ENCODE measurements at places on chromosomes 13 and 19. TPM values are rescaled to one million over a fixed set of nuclear protein-coding genes. Genes with fewer than 3 reads are reported as not detected.
A peak's percentile ranks its signal among the peaks of the same experiment; 100 is the strongest.

- no peak for DNase-seq
Measured at GRCh38 chr19:41449079-41449864, 6.3 kb downstream of the ERICH4 start.

DNA sequence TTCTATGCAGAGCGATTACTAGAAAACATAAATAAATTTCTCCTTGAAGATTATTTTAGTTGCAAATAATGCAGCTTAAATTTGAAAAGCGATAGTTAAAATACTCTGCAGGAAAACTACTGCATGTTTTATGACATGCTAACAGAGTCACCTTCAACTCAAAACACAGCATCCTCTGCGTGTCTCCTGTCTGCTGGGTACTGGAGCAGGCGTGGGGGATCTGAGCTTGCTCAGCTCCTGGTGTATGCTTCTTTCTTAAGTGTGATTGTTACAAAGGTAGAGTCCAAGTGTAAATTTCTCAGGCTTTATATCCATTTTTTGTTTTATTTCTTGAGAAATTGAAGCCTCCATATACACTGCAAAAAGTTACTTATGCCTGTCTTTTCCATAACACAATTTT, 15.3 kb downstream of the SPATA13 start:
- DNase-seq, result no peak

DNA sequence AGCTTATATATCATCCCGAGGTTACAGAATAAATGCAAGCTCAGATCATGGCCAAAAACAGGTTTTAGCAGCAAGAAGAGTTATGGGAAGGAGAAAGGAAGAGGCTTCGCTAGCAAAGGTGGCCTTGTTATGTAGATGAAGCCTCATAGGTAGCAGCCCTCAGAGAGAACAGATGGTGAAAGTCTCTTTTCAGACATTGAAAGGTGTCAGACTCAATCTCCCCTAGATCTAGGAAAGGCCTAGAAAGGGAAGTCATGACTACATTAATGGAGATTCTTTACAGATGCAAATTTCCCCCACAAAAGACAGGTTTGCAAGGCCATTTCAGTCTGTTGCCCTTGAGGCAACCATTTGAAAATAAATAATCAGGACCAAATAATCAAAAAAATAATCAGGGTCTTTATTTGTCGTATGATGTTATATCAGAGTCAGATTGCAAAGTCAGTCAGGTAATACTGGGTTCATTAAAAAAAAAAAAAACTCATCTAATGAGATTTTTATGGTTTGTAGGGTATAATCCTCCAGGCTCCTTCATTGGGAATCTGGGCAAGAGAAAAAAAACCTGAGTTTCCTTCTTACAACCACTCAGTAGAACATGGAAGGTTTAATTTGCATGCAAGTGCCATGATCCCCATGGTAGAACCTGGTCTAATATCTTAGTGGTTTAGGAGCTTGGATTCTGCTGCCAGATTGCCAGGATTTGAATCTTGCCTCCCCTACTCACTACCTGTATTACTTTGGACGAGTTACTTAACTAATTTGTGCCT, 50.8 kb upstream of the HTR2A start:
- DNase-seq, result no peak

GRCh38 chr13:77335543-77335942, 8.6 kb upstream of the MYCBP2 start:
- DNase-seq, result no peak

DNA sequence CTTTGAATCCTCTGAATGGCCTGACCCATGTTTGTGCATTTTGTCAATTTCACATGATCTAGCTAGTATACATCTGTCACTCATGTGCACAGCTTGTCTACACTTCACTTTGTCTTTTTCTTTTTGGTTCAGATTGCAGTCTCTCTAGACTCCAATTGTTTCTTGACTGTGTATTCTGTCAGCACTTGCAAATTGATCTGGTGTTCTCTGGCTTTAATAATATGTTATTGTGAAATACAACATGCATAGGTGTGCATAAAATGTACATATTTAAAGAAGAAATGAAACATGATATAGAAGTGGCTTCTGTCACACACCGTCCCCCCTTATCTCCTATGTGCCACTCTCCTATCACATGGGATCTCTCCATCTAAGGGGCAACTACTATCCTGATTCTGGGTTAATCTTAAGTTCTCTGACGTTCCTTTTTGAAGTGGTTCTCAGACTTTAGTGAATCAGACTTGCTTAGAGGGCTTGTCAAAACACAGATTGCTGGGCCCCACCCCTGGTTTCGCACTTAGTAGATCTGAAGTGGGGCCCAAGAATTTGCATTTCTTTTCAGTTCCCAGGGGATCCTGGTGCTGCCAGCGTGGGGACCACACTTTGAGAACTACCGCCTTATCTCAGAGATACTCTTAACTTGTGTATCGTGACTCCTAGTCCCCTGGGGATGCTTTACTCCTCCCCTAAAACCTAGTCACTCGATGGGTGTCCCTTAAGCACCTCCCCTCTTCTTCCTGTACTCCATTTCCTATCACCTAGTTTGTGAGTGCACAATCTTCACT, 5.8 kb downstream of the KRTDAP start:
- DNase-seq, result no peak

GRCh38 chr19:50830266-50831025, 2.9 kb downstream of the KLK15 start:
- DNase-seq, result no peak

DNA sequence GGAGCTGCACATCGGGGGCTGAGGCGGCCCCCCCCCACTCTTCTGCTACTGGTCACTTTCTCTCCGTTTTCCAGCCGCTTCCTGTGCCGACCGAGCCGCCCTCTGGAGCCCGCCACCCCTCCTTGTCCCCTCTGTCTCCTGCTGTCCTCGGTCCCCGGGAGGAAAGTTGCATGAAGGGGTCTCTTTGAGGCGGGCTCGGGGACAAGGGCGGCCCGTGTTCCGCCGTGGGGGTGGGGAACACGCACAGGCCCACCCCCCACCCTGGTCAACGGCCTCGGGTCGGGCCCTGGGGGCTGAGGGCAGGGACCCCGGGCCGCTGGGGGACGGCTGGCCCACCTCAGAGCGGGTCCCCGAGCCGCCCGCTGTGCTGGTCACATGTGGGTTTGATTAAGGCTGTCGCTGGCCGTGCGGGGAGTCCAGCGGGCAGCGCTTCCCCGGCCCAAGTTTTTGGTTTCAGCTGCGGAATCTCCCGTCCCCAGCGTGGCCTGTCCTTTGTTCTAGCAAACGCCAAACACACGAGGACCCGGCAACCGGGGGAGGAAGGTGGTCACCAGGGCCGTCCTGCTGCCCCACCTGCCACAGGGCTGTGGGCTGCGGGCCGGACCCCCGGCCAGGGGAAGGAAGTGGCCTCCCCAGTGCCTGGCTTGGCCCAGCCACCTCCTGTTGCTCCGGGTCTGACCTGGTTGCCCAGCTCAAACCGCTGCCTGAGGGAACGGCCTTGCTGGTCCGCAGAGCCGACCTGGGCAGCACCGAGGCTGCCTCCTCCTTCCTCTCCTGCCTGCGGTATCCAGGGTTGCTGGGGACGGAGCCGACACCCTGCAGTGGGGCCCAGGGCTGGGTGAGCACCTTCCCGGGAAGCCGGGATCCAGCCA, 1.9 kb downstream of the EFNA2 start:
- no peak for DNase-seq

GRCh38 chr13:98182153-98182552, 5.1 kb upstream of the RNF113B start:
- DNase-seq, result no peak

- no peak for DNase-seq
Measured at GRCh38 chr13:107427536-107427935, 787.8 kb downstream of the LIG4 start.

- DNase-seq, result no peak
Measured at GRCh38 chr19:5743630-5744029, 23.2 kb downstream of the CATSPERD start.

DNA sequence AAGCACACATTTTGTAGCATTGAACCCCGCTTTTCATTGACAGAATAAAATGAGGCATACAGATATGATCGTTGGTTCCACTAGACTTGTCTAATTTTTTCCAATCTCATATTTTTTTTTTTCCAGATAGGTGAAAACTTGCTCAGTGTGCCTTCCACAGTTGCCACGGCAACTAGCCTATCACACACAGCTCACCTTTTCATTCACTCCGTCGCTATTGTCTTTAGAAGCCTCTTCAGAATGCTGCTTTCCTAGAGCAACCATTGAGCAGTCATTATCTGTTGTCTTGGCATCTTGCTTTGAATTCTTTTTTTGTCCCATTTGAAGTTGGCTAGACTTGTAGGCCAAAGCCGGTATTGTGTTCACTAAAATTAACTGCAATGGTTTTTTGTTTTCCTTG, 37.7 kb upstream of the ESD start:
- DNase-seq, result no peak

DNA sequence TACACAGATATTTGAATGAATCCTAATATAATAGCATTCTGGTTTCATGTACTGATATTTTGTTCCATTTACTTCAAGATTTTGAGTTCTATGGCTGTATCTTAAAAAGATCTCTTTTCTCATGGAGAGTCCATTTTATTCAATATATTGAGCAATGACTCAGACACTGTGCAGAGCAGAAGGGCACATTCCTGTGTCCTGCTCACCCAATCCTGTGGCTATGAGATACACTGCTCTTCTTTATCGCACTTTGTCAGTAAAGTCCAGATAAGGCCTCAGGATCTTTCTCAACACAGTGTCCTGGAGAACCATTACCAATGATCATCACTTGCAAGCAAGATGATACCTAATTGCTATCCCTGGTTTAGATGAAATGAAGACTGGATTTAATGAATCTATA, 155.0 kb downstream of the CYSLTR2 start:
- no peak for DNase-seq

- DNase-seq, result peak; percentile 50
Measured at GRCh38 chr13:98445340-98446233, 131.3 kb downstream of the STK24 start.

- no peak for DNase-seq
Measured at GRCh38 chr19:3494559-3494958, 5.9 kb downstream of the DOHH start.

DNA sequence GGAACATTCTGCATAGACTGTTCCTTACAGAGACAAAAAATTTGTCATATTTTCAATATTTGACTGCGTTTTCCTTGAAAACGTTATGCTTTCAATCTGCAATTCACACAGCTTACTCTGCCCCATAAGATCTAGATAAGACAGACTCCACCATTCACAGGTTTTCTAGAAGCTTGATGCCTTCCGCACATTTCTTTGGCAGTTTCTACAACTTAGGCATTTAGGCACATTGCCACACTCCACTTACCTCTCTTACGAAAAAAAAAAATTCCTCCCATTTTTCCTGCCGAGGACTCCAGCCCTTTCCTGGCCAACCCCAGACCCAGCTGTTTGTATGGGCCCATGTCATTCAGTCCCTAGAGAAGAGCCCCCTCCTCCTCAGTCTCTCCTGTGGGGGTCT, 11.2 kb downstream of the ATP12A start:
- no peak for DNase-seq

DNA sequence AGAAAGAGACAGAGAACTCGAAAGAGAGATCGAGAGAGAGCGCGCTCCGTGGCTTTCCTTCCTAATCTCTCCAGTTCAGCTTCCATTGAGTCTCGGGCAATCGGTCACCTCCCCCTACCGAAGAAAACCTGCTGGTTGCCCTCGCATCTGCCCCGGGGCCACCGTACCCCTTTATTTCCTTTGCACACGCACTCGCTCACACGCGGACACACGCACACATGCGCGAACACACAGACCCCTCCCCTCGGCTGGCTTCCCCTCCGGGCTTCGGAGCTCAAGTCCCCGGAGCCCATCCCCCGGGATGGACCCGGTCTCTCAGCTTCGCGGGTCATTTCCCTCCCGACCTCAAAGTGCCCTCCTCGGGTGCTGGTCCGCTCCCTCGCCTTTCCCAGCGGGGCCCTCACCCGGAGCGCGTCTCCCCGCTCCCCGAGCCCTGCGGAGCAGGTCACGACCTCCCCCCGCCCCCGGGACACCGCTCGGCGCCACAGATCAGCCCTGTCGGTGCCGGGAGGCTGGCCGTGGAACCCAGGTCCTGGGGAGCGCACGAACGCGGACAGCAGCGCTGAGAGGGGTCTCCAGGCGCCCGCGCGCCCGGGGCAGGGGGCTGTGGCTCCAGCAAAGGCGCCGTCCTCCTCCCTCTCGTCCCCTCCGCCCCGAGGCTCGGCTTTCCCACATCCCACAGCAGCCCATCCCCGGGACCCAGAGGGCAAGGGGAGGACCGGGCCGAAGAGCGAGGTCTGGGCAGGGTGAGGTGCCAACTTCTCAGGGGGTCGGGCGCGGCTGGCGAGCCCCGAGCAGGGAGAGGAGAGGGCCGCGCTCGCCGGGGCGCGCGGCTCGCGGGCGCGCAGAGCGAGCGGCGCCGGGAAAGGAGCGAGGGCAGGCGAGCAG, 1.8 kb downstream of the DACH1 start:
- DNase-seq, result peak; percentile 32

- no peak for DNase-seq
Measured at GRCh38 chr13:108929532-108930206, 300.3 kb downstream of the MYO16 start.

- no peak for DNase-seq
Measured at GRCh38 chr19:45293682-45294081, 29.0 kb downstream of the CKM start.

DNA sequence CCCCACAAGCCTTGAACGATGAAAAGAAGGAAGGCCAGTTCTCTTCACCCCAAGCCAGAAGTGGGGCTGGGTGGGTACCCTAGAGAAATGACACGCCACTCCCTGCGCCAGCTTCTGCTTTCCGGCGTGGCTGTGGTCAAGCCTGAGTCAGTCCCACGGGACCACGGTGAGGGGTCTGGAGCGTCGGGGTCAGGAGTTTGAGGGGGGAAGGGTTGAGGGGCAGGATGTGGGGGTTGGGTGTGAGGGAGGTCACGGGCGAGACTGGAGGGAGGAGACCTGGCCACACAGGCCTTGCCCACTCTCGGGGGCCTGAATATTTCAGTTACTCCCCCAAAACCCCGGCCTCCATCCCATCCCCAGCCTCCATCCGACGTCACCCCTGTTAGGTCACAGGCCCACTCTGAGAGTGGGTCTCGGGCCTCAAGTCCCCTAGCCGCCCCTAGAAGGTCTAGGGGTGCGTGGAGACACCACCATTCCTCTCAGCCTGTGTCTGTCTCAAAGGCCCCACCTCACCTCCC, 500 bp upstream of the IFI30 start:
- no peak for DNase-seq

- no peak for DNase-seq
Measured at GRCh38 chr13:94822356-94822755, 110.0 kb upstream of the SOX21 start.

- no peak for DNase-seq
Measured at GRCh38 chr19:55212447-55212846, 3.1 kb upstream of the PTPRH start.

DNA sequence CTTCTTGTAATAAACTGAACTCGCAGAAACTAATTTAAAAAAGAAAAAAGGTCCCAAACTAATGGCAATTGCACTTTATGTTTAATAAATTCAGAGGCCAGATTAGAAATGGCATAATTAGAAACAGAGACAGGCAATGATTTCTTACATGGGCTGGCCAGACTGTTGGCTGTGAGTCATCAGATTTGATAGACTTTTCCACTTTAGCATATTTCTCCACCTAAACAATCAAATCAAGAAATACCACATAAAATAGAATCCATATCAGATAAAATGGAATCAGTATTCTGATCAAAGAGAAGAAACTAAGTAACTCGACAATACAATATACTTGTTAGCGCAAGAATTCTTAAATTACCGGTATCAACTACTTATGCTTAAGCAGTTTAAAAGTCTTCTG, 29.0 kb downstream of the EXOSC8 start:
- no peak for DNase-seq

Gene PRRG2
- 1.4 TPM for total RNA-seq

Gene VSIG10L
- total RNA-seq, result 8.6 TPM

Gene CYP2A7
- total RNA-seq, result not detected

Gene ZNF610
- total RNA-seq, result 14.2 TPM

Gene PHLDB3
- 28.2 TPM for total RNA-seq
